ENCODE measurements at places on chromosomes 2 and 18.

DNA sequence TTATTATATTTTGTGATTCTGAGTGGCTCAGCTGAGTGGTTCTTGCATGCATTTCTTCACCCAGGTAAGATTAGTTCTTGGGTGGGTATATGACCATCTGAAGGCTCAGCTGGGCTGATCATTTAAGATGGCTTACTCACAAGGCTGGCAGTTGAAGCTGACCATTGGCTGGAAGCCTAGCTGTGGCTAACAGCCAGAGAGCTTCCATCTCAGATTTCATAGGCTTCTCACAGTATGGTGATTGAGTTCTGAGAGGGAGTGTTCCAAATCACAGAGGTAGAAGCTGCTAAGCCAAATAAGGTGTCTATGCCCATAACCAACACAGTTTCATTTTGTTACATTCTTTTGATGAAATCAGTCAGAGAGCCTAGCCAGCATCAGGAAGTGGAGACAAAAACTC lies 117.4 kb upstream of the RPRM start:
- no peak for DNase-seq

DNA sequence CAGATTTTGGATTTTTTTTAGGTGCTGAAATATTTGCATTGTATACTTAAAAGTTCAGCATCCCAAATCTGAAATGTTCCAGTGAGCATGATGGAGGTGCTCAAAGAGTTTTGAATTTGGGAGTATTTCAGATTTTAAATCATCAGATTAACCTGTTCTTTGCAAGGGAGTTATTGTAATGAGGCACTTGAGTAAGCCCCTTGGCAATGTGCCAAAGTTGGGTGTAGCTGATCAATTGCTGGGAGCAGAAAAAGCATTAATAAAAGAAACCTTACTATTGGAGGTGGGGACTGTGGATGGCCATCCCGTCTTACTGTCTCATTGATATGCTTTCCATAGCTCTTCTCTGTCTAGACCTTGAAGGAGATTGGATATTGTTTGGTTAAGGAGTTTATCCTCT lies 28.3 kb downstream of the MALT1 start:
- no peak for DNase-seq

DNA sequence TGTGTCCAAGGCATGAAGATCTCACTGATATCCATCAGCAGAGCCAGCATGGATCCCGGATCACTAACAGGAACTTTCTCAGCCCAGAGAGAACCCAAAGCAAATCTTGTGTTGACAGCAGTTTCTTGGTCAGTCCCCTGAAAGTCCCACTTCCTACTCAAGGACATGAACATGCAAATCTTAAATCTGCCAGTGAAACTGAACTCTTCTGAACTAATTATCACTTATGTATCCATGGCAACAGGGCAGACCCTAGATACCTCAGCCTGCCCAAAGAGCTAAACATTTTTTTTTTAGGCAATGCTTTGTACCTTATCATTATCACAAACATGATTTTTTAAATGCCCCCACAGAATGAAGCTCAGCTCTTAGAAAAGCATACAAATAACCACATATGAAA lies 127.8 kb upstream of the DDX18 start:
- no peak for DNase-seq

GRCh38 chr2:239150125-239151011 lies 250.5 kb downstream of the HDAC4 start:
- no peak for DNase-seq

Data from stimulated activated CD4-positive, alpha-beta T cell treated with anti-CD3 and anti-CD28 coated beads, TNF-alpha, amount 100 ng/mL, for 4 hours (primary cell).